Left lobe of liver (tissue), 2 donors: ENCODE measurements at places on chromosomes 5 and 9. TPM values are rescaled to one million over a fixed set of nuclear protein-coding genes. Genes with fewer than 3 reads are reported as not detected.

DNA sequence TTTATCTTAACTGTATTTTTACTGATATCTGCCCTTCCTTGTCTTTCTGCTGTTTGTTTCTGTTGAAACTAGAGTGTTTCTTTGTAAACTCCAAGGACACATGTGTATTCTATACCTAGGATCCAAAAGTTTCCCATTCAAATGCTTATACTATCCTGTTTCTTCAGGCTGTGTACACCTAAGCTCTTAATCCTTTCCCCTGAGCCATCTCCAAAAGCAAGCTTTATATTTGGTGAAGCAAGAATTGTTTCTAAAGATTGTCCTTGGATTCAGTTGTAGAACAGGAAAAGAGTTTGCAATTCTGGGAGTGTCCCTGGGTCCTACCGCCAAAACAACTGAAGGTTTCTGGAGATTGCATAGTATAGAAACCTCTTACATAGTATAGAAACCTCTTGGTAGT, 65.9 kb downstream of the CWC27 start:
- DNase-seq: no peak

- DNase-seq: no peak
Measured at GRCh38 chr9:87238545-87238944, 259.1 kb upstream of the DAPK1 start.

DNA sequence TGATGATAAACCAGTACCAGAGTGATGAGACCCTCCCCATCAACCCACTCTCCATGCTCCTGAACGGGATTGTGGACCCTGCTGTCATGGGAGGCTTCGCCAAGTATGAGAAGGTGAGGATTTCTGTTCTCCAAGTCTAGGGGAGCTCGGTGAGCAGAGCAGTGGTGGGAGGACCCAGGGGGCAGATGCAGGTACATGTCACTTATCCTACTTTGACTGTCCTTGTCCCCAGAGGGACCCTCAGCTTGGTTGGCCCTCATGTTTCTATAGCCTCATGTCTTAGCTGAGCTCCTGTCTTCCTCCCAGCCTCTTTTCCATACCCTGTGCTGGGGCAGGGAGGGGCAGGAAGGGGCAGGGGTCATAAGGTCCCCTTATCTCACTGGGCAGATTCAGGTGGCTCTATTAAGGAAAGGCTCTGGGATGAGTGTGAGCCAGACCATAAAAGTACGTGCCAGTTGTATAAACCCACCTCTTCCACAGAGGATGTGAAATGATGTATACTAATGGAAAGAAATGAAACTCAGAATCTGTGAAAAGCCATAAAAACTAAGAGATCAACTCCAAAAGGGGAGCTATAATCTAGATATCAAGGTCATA, 38.0 kb upstream of the FOXI1 start:
- no peak for DNase-seq

DNA sequence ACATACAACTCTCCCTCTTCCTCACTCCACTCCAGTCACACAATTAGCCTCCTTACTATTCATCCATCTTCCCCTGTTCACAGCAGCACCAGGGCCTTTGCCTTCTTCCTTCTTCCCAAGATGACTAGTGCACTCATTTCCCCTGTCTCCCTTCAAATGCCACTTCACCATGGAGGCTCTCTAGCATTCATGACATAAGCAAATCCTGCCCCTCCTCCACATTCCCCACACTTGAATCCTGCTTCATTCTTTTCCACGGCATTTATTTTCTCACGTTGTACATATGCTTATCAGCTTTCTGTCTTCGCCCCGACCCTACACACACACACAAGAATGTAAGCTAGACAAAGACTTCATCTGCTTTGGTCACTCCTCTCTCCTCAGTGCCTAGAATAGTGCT, 133.3 kb downstream of the CDK5RAP2 start:
- no peak for DNase-seq

DNA sequence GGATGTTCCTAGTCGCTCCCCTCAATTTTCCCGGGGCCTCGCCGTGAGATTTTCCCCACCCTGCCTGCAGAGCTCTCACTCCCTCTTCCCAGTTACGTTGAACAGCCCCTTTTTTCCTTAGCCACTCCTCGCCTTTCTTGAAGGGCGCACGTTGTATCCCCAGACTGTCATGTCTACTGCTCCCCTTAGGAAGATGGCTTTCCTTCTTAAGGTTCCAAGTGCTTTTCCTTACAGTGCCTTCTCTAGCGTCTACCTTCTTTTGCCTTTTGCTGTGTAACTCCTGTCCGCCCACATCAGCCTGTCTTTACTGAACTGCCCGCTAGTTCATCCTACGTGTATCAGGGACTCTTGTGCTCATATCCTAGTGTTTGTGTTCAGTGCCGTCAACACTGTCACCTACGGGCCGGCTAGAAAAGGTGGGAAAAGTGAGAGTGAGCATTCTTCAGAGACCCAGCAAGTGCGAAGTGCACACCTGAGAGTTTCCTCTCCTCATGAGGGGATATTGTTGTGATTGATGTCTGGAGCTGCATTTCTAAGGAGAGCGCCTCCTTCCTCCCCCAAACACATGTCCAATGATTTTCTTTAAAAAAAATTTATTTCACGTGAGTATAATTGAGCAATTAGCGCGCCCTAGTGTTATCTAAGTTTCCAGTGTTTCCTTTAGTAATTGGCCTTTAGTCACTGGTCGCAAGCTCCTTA, 764 bp downstream of the CAMLG start:
- no peak for DNase-seq

- DNase-seq: no peak
Measured at GRCh38 chr5:90503596-90503995, 25.8 kb downstream of the LYSMD3 start.

GRCh38 chr5:135645336-135646180, 66.8 kb upstream of the CXCL14 start:
- no peak for DNase-seq

PAX5 gene
- total RNA-seq: 0.05 TPM

- no peak for DNase-seq
Measured at GRCh38 chr5:177412603-177413233, 3.4 kb upstream of the F12 start.

MCTP1 gene
- total RNA-seq: 1.3 TPM

GRCh38 chr9:25658571-25658970, 19.7 kb downstream of the TUSC1 start:
- DNase-seq: no peak

DNA sequence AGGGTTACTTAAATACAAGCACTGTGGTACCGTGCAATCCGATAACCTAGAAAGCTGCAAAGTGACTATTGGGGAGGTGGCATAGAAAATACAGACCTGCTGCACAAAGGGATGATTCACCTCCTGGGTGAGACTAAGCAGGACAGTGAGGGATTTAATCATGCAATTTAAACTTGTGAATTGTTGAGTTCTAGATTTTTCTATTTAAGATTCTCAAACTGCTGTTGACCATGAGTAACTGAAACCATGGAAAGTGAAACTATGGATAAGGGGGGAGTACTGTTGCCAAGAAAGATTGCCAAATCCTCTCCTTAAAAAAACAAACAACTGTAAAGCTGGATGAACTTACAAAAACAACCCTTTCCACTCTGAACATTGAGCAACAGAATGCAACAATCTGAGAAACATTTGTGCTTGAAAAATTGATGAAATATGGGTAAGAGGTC, 61.5 kb upstream of the NUDT12 start:
- no peak for DNase-seq

PDLIM4 gene
- 0.88 TPM for total RNA-seq

- DNase-seq: no peak
Measured at GRCh38 chr9:124696101-124696500, 75.0 kb downstream of the NR6A1 start.

DNA sequence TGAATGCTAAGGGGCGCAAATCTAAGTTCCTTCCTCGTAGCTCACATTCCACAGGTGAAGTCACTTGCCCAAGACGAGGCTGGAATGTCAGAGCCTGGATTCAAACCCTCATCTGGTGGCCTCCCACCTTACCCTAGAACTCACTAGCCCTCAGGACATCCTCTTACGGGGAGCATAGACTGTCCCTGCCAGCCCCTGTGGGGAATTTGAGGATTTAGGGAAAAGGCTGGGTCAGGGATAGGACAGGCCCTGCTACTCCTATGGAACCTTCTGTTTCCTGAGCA, 45.0 kb downstream of the IRF1 start:
- DNase-seq: no peak

DNA sequence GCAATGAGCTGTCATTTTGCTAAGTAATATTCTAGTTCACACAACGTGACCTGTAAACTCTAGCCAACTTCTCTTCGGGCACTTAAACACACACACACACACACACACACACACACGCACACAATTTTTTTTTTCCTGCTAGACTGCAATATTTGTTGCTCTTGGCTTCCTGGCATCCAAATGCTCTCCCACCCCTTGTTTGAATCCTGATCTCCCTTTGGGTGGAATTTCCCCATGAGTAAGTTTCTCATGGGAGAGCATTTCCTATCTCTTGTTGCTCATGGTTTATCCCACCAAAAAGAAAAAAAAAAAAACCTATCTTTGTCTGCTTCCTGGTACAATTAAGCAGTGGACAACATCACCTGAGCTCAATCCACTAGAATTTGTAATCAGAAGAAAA, 54.7 kb upstream of the TSLP start:
- DNase-seq: no peak

GRCh38 chr9:22147813-22148527, 138.9 kb upstream of the CDKN2B start:
- no peak for DNase-seq

- DNase-seq: no peak
Measured at GRCh38 chr9:126595982-126596381, 17.7 kb upstream of the LMX1B start.

DNA sequence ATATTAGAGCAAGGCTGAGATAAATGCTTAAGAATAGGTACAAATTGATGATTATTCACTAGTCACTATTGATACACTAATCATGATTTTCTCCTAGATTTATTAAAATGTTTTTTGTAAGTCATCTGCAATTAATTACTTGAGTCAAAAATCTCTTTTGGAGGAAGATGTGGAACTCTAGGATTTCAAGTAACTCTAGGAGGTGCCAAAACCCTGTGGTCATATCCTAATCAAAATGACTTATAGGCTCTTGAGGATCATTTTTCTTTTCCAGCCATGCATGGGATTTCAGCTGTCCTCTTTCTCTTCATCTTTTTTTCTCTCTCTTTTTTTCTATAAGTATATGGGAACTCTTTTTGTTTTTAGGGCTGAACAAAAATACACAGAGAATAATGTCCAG, 141.8 kb upstream of the CD180 start:
- DNase-seq: no peak

NCS1 gene
- 2.5 TPM for total RNA-seq

DNA sequence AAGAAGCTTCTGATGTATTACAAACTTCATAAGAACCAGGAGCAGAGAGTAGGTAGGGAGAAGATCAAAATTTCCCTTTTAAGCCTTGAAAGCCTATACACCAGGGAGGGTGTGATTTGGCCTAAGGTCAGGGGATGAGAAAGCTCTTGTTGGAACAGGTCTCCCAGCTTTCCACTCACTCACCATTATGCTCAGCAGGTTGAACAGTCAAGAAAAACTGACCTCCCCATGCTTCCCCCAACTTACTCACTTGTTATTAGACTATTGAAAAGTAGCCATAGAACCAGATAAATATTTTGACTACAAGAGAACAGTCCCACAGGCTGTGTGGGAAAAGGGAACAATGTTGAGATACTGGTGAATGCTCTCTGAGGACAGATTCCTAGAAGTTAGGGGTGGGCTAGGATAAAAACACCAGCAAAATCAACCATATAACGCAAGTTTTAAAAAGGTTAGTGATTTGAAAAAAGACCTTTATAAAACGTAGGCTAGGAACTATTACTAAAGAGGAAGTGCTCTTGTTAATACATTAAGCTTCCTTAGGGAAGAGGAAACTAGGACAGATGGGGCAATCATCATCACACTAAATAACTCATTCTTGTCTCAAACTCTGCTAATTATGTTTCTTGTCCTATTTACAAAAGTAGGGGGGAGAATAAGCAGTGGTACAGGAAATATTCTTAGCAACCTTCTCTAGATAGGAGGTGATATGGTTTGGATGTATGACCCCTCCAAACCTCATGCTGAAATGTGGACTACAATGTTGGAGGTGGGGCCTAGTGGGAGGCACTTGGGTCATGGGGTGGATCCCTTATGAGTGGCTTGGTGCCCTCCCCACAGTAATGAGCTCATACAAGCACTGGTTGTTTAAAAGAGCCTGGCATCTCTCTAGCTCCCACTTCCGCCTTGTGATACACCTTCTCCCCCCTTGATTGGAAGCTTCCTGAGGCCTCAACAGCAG, 31.0 kb downstream of the PCDHGC5 start:
- no peak for DNase-seq

GRCh38 chr5:121138952-121139351, 674.9 kb downstream of the PRR16 start:
- DNase-seq: no peak

DNA sequence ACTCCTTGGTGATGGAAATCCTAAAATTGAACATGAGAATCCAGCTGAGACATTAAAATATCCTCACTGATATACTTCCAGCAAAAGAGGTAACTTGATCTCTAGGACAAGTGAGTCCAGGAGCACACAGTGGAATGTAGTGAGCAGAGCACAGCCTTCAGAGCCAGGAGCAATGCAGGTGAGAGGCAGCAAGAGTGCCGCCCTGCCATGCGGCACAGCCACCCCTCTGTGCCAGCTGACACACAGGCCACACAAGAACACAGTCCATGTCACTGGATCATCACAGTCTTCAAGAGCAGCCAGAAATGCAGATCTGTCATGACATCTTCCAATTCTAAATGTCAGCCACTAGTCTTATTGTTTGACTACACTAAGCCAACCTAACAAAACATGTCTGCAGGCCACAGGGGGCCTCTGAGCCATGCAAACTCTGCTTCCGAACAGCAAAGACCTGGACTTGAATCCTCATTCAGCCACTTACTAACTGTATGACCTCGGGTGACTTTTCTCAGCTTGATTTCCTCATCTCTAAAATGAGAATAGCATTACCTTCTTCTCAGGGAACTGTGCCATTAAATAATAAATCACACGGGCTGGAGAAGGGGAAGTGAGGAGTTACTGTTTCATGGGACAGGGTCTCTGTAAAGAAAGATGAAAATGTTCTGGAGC, 47.0 kb downstream of the CCDC125 start:
- no peak for DNase-seq

DNA sequence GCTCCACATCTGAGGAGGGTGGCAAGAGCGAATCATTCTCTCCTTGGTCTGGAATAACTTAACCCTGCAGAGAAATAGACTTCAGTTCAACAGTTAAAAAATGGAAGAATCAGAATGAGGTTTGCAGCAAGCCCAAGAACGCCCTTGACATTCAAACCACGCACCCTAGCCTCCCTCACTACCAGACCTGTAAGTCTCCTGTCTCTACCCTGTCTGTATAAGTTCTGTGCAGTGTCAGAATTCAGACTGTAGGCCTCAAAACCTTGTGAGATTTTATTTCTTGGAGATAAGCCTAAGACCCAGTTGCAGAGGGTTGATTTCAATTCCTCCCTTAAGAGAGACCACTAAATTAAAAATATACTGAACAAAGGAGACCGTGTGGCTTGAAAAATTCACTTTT, 35.8 kb upstream of the PLPP1 start:
- DNase-seq: no peak

SEMA5A gene
- total RNA-seq: 5.7 TPM

SH3PXD2B gene
- total RNA-seq: 3.8 TPM
